ENCODE measurements at places on chromosomes 3 and 15. TPM values are rescaled to one million over a fixed set of nuclear protein-coding genes. Genes with fewer than 3 reads are reported as not detected.
A peak's percentile ranks its signal among the peaks of the same experiment; 100 is the strongest.

TOMM70 gene
- total RNA-seq, result 67.5 TPM

MKRN3 gene
- not detected for total RNA-seq

DNA sequence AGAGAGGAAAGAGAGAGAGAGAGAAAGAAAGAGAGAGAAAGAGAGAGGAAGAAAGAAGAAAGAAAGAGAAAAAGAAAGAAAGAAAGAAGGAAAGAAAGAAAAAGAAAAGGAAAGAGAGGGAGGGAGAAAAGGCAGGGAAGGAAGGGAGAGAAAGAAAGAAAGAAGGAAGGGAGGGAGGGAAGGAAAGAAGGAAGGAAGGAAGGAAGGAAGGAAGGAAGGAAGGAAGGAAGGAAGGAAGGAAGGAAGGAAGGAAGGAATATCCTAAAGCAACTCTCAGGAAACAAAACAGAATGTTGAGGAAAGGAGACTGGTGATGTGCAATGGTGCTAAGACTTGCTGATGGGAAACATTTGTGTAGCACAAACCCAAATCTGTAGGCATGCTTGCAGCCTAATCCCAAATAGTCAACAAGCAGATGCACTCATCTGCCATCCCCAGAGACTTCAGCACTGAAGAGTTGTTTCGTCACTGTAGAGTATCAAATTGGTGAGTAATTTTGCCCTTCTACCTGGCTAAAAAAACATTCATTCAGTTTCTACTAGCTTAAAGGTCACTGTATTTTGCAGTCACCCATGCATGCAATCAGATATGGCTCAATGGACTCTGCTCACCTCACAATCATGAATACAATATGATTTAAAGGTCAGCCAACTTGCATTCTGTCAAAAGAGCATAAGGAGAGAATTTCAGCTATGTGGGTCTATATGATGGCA lies 480.3 kb downstream of the FGF12 start:
- no peak for DNase-seq

LRRC49 gene
- 13.3 TPM for total RNA-seq

THOC7 gene
- total RNA-seq, result 53.9 TPM

MINDY2 gene
- 40.3 TPM for total RNA-seq

WDR49 gene
- 0.08 TPM for total RNA-seq

GRCh38 chr3:4994144-4994730 lies 15.0 kb downstream of the BHLHE40 start:
- DNase-seq, result no peak

GRCh38 chr3:154427685-154428285 lies 2.2 kb downstream of the GPR149 start:
- peak; percentile 65 for DNase-seq

DNA sequence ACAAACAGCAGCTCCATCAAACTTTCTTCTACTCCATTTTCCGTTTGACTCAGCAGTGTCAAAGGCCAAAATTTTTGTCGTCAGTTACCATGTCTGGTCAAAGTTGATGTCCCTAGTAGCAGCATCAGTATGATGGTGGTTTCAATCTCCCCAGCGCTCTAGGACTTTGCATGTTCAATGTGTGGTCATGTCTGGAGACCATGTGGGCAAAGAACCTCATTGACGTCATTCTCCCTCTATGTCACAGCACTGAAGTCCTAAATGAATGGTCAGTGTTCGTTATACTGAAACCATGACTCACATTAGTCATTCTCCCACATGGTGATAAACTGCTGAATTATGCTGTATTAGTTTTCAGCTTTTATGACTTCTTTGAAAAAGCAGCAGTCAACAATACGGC lies 23.2 kb downstream of the SHC4 start:
- no peak for DNase-seq

DNA sequence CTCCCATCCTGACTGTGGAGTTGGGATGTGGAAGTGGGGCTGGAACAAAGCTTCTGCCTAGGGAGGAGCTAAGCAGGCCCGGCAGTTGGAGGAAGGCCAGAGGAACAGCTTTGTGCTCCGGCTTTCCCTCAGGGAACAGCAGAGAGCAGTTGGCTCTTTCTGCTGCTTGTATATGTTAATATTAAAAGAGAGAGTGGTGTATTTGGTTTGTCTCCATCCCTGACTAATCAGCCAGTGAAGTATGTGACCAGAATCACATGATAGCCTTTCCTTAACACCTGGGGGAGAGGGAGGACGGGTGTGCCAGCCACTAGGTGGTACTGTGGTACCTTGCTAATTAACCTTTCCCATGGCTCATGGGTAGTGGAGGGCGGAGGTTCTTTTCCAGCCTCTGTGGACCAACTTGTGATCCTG lies 10.0 kb downstream of the EIF2B5 start:
- DNase-seq, result peak; percentile 80

GHSR gene
- total RNA-seq, result not detected

DNA sequence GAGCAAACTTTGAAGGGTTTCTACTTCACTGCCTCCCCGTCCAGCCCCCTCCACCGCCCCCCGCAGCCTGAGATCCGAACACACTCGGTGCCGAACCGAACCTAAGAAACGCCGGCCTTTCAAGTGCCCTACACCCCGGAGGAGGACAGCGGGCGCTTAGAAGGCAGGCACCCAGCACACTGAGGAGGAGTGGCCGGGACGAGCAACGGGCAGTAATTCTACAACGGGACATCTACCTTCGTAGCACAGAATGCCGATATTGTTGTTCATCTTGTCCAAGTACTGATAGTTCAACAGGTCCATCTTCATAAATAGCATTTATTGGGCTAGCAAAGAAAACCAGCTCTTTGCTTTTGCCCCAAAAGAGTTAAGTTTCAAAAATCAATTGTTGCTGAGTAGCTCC lies 513 bp downstream of the VGLL4 start:
- peak; percentile 59 for DNase-seq

DNA sequence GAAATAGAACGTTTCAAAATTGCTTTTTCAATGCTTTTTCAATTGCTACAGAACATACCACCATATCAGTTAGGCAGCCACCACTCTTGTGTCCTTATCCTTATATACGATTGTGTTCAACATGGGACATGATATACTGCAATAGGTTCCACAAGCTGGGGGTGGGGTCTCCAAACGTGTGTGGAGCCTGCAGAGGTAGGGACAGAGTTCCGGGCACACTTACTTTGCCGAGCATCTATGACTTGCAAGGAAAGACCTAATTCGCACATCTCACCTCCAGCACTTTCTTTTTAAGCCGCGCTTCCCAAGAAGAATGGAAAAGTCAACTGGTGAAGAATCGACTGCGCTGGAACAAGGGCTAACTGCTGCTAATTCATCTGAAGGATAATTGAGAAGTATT lies 39.6 kb upstream of the SFMBT1 start:
- DNase-seq, result no peak

Data from GM23338 (cell line).